ENCODE measurements at places on chromosomes 13 and 19.

DNA sequence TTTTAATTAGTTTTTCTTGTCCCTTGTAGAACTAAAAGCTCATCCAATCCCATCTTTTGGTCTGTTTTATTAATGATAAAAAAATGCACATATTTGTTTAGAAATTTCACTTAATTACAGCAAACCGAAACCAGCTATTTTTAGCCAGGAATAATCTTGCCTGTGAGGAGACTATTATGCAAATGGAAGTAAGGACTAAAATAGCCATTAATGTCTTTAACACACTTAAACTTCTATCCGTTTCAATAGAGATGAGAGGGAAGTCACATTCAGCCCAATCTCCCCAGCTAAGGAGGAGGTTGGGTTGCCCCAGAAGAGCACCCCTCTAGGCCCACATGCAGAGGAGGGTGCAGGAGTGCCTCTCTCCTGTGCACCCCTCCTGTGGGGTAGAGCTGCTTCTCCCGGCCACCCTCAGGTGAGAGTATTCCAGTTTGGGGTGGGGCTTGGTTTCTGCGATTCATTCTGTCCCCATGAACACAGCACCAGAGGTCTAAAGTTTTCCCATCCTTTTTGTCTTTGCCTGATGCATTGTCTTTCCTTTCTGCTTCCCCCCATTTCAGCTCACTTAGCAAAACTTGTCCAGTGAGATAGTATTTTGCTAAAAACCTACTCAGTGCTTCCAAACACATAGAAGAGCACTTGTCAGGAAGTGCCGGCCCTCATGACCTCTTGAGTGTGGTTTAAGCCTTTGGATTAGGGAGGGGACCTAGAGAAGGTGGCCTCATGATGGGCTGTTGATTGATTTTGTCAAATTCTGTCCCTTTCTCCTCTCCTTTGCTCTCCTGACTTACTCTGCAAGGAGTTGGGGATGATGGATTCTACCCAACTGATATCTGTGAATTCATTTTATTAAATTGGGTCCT is 28.2 kb downstream of the FGF9 start:
- DNase-seq = no peak

DNA sequence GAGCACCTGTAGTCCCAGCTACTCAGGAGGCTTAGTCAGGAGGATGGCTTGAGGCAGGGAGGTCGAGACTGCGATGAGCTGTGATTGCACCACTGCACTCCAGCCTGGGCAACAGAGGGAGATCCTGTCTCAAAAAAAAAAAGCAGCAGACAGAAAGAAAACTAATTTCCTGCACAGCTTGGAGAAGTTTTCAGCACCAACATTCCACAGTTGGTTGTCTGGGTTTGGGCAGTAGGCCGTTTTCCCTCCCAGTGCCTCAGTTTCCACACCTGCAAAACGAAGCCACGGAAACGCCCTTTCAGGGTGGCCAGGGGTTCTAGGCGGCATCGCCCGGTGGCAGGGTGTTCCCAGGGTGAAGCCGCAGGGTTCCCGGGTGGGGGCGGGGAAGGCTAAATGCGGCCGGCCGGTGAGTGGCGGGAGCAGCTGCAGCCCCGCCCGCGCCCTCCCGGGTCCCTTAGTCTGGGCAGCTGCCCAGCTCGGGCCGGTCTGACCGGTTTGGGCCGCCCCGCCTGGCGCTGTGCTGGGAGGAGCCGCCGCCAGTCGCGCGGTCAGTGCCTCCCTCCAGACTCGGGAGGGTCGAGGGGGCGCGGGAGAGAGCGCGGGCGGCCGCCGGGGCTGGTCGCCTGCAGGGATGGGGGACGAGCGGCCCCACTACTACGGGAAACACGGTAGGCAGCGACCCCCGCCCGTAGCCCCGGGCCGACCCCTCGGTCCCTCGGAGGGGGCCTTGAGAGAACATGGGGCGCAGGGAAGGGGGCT is at the start of gene SLC44A2:
Gene SLC44A2 (plus strand): TSS at position 551 of the 759 bp plus-strand sequence. CDS start 81 bp downstream, at position 632.
- no peak for DNase-seq

- no peak for DNase-seq
These were observed 55.8 kb downstream of the PEPD start for GRCh38 chr19:33465834-33466233.

- no peak for DNase-seq
These were observed 23.4 kb downstream of the ZNF560 start for GRCh38 chr19:9474975-9475374.

- no peak for DNase-seq
These were observed 43.2 kb downstream of the LATS2 start for GRCh38 chr13:21018220-21018619.

GRCh38 chr19:46950526-46951170 is 69.0 kb upstream of the NPAS1 start:
- no peak for DNase-seq

GRCh38 chr13:110965038-110965754 is 50.3 kb upstream of the ANKRD10 start:
- DNase-seq = no peak

GRCh38 chr19:10291554-10292205 is 1.9 kb downstream of the ICAM5 start:
- DNase-seq = no peak

- DNase-seq = no peak
These were observed 61.3 kb downstream of the SLITRK6 start for GRCh38 chr13:85737952-85738351.

GRCh38 chr19:32251634-32252332 is 93.6 kb upstream of the ZNF507 start:
- DNase-seq = no peak

DNA sequence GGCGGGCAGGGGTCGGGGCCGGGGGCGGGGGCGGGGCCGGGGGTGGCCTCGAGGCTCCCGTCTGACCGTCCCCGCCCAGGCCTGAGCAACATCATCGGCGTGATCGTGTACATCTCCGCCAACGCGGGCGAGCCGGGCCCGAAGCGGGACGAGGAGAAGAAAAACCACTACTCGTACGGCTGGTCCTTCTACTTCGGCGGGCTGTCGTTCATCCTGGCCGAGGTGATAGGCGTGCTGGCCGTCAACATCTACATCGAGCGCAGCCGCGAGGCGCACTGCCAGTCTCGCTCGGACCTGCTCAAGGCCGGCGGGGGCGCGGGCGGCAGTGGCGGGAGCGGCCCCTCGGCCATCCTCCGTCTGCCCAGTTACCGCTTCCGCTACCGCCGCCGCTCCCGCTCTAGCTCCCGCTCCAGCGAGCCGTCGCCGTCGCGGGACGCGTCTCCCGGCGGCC is 9.4 kb upstream of the CACNG6 start:
- no peak for DNase-seq

GRCh38 chr13:48291730-48292129 is 11.8 kb upstream of the RB1 start:
- DNase-seq = no peak

DNA sequence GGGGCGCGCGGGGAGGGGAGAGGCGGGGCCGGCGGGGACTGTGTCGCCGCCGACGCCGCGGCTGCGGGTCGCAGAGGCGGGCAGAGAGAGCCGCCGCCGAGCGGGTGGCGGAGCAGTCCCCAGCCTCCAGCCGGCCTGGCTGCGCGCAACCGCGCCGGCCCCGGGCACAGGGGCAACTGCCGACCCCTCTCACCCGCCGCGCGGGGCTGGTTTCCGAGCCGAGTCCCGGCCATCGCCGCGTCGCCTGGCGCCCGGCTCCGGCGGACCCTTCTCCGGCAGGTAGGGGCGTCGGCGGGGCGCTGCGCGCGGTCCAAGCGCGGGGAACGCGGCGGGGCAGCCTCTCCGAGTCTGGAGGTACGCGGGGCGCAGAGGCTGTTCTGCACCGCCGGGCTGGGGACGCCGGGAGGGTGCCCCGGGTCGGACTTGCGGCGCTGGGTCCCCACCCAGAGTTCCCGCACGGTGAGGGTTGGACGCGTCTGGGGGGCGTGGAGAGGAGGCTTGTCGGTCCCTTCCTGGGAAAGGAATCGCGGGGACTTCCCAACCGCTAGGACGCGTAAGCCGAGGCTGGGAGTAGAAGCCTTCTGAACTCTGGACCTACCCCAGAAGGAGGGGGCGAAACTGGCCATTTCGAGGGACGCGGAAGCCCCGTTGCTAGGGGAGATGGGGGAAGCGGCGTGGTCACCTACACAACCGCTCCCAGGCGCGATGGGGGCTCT is 133.6 kb upstream of the MYO16 start:
- DNase-seq = peak; percentile 10
